Right cardiac atrium (tissue), 5 donors: ENCODE measurements at places on chromosomes 13 and 19. TPM values are rescaled to one million over a fixed set of nuclear protein-coding genes. Genes with fewer than 3 reads are reported as not detected.

Gene ZNF610
- 2.8 TPM for polyA plus RNA-seq

Gene ZNF555
- polyA plus RNA-seq: 3.4 TPM

DNA sequence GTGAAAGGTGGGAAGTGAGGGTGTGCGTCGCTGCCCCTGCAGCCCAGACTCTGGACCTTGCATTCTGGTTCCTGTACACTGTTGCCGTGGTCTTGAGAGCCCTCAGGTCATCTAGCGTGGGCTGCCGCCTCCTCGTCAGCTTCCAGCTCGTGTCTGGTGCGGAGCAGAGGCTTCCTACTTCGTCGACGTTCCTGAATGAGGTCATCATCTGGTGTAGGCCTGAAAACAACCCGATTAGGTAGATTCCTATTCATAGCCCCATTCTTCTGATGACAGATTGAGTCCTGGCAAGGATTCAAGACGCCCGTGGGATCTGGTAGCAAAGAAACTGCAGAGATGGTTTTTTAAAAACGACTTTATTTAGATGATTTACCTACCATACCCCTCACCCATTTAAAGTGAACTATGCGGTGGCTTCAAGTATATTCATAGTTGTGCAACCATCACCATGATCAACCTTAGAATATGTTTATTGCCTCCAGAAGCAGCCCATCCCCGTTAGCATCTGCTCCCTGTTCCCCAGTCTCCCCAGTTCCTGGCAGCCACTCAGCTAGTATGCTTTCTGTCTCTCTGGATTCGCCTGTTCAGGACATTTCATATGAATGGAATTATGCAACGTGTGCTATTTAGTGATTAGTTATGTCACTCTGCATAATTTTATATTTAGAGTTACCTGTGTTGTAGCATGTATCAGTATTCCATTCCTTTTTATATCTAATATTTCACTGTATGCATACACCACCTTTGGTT is 13.8 kb downstream of the NAXD start:
- no peak for DNase-seq

Gene NCCRP1
- polyA plus RNA-seq: not detected

Gene KLK4
- not detected for polyA plus RNA-seq

- DNase-seq: peak; percentile 95
These were observed 29.2 kb downstream of the PIP5K1C start for GRCh38 chr19:3670796-3671679.

- no peak for DNase-seq
These were observed 78.9 kb upstream of the ZNF420 start for GRCh38 chr19:36999313-36999712.

Gene MISP
- polyA plus RNA-seq: 0.02 TPM

DNA sequence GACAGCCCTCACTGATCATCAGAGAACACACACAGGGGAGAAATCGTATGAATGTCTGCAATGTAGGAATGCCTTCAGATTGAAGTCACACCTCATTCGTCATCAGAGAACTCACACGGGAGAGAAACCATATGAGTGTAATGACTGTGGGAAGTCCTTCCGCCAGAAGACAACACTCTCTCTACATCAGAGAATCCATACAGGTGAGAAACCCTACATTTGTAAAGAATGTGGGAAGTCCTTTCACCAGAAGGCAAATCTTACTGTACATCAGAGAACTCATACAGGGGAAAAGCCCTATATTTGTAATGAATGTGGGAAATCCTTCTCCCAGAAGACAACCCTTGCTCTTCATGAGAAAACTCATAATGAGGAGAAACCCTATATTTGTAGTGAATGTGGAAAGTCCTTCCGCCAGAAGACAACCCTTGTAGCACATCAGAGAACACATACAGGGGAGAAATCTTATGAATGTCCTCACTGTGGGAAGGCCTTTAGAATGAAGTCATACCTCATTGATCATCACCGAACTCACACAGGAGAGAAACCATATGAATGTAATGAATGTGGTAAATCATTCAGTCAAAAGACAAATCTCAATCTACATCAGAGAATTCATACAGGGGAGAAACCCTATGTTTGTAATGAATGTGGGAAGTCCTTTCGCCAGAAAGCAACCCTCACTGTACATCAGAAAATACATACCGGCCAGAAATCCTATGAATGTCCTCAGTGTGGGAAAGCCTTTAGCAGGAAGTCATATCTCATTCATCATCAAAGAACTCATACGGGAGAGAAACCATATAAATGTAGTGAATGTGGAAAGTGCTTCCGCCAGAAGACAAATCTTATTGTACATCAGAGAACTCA is 32.5 kb downstream of the ZNF567 start:
- no peak for DNase-seq

Gene GRK1
- 0.43 TPM for polyA plus RNA-seq

DNA sequence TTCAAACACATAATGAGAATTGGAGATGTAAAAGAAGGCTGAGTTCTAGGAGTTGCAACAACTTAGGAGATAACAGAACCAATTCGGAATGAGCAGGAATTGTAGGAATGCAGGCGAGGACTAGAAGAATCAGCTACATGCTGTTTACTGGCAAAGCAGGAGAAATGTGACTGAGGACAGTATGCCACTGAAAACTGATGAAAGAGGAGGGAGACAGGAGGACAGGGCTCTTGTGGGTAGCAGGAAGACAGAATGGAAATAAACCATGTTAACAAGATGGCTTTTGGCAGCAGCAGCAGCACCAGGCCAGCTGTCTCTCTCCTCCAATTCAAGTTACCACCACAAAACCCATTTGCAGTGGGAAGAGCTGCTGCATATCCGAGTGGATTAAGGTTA is 91.0 kb upstream of the SLC15A1 start:
- DNase-seq: no peak

GRCh38 chr13:91347996-91348905 is 764 bp downstream of the MIR17HG start:
- peak; percentile 76 for DNase-seq

Gene EDDM13
- polyA plus RNA-seq: 0.32 TPM
